ENCODE measurements at places on chromosomes 12 and 14. TPM values are rescaled to one million over a fixed set of nuclear protein-coding genes. Genes with fewer than 3 reads are reported as not detected.

GRCh38 chr12:112018571-112019237 lies 5.5 kb downstream of the ERP29 start:
- DNase-seq: no peak
- peaks cover 43% of the 10 kb centered on the region for H3K36me3 ChIP-seq
- H3K27me3 ChIP-seq: no peaks in the 10 kb centered on the region
- H3K27ac ChIP-seq: no peak overlapping the region

The ZNF385A gene
- total RNA-seq: 134 TPM

The GPR137C gene
- 0.65 TPM for total RNA-seq

- H3K36me3 ChIP-seq: no peaks in the 10 kb centered on the region
- no peak overlapping the region for H3K4me3 ChIP-seq
- H3K27ac ChIP-seq: no peak overlapping the region
- no peaks in the 10 kb centered on the region for H3K27me3 ChIP-seq
- H3K4me1 ChIP-seq: no peaks in the 10 kb centered on the region
Observed at GRCh38 chr12:1103632-1104031, 112.6 kb downstream of the ERC1 start.

DNA sequence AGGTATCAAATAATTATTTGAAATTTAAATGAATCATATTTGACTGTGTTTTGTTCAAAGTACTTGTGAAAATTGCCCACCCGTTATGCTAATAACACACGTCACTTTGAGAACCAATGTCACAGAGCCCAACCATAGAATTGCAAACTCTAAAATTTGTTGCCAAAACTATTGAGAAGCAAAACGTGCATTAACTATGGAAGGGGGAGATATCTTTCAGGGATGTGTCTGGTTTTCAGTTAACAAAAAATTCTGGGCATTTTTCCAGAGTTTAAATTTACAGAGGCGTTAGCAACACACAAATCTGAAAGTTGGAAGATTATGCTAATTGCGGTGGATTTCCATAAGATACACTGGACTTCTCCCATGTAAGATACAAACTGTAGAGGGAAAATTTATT lies 371.8 kb upstream of the E2F7 start:
- H3K27me3 ChIP-seq: no peaks in the 10 kb centered on the region
- H3K36me3 ChIP-seq: no peaks in the 10 kb centered on the region
- no peaks in the 10 kb centered on the region for H3K4me1 ChIP-seq
- H3K27ac ChIP-seq: no peak overlapping the region
- H3K4me3 ChIP-seq: no peak overlapping the region

The OTX2 gene
- total RNA-seq: not detected

DNA sequence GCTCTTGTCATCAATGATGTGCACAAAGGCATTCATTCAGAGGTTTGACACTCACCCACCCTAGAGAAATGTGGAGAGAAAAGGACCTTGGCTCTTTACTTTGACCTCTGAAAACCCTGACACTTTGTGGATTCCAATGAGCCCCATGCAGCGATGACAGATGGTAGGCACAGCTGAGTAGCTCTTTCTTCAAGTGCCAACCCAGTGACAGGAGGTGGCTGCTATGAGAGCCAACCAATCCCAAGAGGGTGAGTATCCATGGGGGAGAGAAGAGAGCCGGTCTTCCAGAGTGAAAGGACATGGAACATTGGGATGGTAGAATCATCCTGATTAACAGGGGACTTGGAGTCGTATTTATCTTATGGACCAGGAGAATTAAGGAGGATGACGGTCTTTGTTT lies 17.8 kb downstream of the SLC8A3 start:
- H3K4me3 ChIP-seq: no peak overlapping the region
- no peaks in the 10 kb centered on the region for H3K4me1 ChIP-seq
- no peaks in the 10 kb centered on the region for H3K36me3 ChIP-seq
- H3K27me3 ChIP-seq: no peaks in the 10 kb centered on the region

DNA sequence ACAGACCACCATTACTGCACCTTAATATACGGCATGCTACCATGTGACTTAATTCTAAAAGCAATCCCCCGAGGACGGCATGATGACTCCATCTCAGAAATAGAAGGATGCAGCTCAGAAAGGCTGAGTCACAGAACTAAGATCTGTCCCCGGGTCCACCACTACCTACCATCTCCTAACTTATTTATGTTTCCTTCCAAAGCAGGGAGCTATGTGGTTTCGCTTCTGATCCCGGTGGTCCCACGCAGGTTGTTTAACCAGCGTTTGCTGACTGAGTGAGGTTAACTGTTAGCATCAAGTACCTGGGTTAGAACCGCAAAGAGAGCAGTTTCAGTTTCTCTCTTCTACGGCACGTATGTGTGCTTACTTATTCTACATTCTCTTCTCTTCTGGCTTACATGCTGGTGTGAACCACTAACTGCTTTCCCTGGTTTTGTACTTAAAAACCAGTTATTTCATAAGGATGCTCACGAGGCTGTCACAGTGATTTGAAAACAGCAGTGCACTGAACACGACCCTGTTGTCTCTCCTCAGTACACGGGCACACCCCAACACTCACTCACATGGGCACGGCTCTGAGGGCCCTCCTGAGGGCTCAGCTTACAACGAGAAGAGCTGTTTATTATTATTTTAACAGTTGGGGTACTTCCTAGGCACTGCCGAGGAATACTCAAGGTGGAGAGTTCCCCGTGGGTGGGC lies 66.7 kb downstream of the CCDC88C start:
- H3K27ac ChIP-seq: no peak overlapping the region
- peaks cover 16% of the 10 kb centered on the region for H3K4me1 ChIP-seq
- DNase-seq: no peak
- no peak overlapping the region for H3K4me3 ChIP-seq
- H3K27me3 ChIP-seq: no peaks in the 10 kb centered on the region

- peaks cover 15% of the 10 kb centered on the region for H3K4me1 ChIP-seq
- H3K36me3 ChIP-seq: no peaks in the 10 kb centered on the region
- H3K27me3 ChIP-seq: no peaks in the 10 kb centered on the region
- H3K27ac ChIP-seq: no peak overlapping the region
- H3K4me3 ChIP-seq: no peak overlapping the region
Observed at GRCh38 chr12:49678711-49679110, 28.5 kb downstream of the FMNL3 start.

GRCh38 chr14:25607192-25607591 lies 557.2 kb upstream of the STXBP6 start:
- H3K27ac ChIP-seq: no peak overlapping the region
- H3K4me3 ChIP-seq: no peak overlapping the region

DNA sequence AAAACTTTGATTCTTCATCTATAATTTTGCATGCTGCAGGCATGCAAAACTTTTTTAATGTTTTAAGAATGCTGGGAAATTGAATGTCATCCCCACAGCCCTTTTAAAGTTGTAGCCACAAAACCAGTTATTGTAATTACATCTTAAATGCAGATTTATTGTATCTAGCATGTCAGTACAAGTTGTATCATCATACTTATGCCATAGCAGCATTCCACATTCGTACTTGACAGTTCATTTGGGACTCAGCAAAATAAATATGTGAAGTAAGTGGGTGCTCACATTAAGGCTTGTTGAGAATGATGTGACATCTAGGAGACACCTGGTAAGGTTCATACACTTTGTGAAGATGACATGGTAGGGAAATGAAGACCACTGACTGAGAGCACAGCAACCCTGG lies 44.0 kb upstream of the GZMB start:
- no peak overlapping the region for H3K4me3 ChIP-seq
- no peak for DNase-seq
- no peaks in the 10 kb centered on the region for H3K36me3 ChIP-seq
- H3K4me1 ChIP-seq: peaks cover 23% of the 10 kb centered on the region
- H3K27me3 ChIP-seq: no peaks in the 10 kb centered on the region
- no peak overlapping the region for H3K27ac ChIP-seq

The HOXC4 gene
- total RNA-seq: 2.3 TPM

- no peaks in the 10 kb centered on the region for H3K27me3 ChIP-seq
- H3K4me1 ChIP-seq: no peaks in the 10 kb centered on the region
- DNase-seq: no peak
- no peaks in the 10 kb centered on the region for H3K36me3 ChIP-seq
- no peak overlapping the region for H3K27ac ChIP-seq
- no peak overlapping the region for H3K4me3 ChIP-seq
Observed at GRCh38 chr14:22282949-22283348, 306.1 kb downstream of the DAD1 start.

- no peak for DNase-seq
- peaks cover 6% of the 10 kb centered on the region for H3K36me3 ChIP-seq
- no peak overlapping the region for H3K27ac ChIP-seq
- no peak overlapping the region for H3K4me3 ChIP-seq
- H3K4me1 ChIP-seq: peaks cover 18% of the 10 kb centered on the region
Observed at GRCh38 chr14:32104803-32105202, 27.7 kb downstream of the ARHGAP5 start.

The TCL1B gene
- total RNA-seq: not detected

DNA sequence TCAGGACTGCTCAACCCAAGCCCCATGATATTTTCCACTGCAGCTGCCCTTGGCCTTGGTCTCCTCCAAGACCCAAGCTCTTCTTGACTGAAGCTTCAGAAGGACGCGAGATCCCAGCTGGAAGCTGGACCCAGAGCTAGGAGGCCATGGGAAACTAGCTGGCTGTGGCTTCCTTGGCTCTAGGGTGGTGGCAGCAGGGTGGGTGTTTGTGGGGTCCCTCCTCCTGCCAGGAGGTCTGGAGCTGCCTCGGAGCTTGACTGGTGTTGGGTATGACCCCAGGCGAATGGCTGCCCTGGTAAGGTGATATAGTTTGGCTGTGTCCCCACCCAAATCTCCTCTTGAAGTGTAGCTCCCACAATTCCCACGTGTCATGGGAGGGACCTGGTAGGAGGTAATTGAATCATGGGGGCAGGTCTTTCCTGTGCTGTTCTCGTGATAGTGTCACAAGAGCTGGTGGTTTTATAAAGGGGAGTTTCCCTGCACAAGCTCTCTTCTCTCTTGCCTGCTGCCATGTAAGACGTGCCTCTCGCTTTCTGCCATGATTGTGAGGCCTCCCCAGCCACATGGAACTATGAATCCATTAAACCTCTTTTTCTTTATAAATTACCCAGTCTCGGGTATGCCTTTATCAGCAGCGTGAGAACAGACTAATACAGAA lies 51.4 kb downstream of the TRPV4 start:
- peaks cover 17% of the 10 kb centered on the region for H3K36me3 ChIP-seq
- H3K27me3 ChIP-seq: no peaks in the 10 kb centered on the region
- no peak overlapping the region for H3K27ac ChIP-seq
- no peaks in the 10 kb centered on the region for H3K4me1 ChIP-seq
- H3K4me3 ChIP-seq: no peak overlapping the region

All from suprapubic skin (tissue), 4 donors.